ENCODE measurements at places on chromosomes 16 and 17.

DNA sequence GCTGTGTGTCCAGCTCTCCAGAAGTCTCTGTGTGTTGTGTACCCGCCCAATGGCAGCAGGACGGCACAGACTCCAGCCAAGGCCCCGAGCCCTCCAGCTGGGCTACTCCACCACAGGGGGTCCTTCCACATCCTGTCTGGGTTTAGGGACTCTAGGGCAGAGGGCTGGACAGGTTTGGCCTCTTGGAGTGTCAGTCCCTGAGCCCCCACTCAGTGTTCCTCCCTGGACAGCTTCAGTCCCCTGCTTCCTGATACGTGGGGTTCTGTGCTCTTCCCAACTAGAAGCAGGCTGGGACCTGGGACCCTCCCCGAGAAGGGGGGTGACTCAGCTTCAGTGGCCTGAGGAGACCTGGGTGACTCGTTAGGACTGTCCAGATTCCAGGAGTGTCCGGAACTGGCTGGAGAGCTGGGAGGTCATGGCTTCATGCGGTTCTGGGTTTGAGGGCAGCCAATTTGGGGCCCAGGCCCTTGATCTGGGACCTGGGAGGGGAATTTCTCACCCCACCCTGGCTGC, 4.2 kb downstream of the CDK3 start:
- no peak for DNase-seq

GRCh38 chr16:70523076-70523742, at the start of gene COG4:
COG4 (minus strand) TSS chr16:70523554; CDS start chr16:70523543, 11 bp downstream.
- DNase-seq = peak; percentile 64

DNA sequence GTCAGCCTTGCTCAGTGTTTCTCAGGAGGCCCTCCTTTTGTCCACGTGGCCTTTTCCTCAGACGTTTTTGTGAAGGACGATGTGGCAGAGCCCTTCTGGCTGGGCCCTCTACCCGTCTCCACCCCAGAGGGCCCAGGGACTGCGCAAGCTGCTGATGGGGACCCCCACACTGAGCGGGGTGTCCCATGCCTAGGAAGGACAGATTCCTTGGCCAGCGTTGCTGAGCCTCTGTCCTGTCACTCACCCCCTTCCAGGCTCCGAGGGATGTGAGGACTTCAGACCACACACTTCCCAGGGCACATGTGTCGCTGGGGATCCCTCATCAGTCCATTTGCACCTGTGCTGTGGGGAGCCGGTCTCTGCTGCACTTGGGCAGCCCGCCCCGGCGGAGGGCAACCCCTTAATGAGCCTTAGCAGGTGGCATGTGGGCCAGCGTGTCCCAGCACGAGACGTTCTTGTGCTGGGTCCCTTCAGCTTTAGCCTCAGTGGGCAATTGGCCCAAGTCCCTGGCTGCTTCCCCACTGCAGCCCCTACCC, 48.3 kb downstream of the NT5M start:
- no peak for DNase-seq

DNA sequence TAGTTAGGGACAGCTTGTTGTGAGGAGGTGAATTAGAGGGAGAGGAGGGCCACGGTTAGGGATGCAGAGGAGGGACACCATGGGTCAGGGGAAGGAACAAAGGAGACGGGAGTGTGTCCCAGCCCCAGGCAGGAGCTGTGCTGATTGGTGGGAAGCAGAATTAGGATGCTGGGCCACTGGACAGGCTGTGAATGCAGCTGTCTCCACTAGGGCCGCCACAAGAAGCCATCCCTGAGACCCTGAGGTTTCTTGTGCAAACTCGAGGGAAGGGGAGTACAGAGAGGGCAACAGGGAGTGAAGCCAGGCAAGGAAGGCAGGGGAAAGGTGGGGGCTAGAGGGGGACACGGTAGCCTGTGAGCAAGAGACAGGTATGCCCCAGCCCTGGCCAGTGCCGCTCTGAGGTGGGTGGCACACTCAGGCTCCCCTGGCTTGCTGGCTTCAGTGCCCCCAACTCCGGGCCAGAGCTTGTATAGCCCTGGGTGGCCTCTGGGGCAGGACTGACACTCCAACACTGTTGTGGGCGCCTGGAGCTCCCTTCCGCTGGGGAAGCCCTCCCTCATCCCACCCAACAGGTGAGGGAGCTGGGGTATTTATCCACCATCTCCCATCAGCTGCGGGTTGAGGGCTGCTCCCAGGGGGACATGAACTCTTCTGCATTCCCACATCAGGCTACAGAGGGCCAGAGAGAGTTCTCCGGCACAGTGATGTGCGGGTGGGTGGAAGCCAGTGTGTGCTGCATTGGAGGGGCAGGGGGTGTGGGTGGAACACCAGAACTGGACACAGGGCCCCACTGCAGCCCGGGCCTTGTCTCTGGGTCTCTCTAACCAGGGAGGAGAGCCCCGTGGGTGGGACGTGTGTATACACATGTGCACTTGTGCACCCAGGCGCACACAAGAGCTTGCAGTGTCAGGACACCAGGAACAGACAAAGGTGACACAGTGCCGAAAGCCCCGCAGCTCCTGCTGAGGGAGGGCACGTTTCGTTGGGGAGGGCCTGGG, 8.3 kb upstream of the SPPL2C start:
- no peak for DNase-seq

GRCh38 chr16:84596161-84596560, 21.7 kb downstream of the COTL1 start:
- DNase-seq = no peak

- DNase-seq = no peak
These were observed 15.9 kb upstream of the MEIOB start for GRCh38 chr16:1887711-1888354.

- no peak for DNase-seq
These were observed 1.5 kb downstream of the PITPNM3 start for GRCh38 chr17:6554871-6555330.

DNA sequence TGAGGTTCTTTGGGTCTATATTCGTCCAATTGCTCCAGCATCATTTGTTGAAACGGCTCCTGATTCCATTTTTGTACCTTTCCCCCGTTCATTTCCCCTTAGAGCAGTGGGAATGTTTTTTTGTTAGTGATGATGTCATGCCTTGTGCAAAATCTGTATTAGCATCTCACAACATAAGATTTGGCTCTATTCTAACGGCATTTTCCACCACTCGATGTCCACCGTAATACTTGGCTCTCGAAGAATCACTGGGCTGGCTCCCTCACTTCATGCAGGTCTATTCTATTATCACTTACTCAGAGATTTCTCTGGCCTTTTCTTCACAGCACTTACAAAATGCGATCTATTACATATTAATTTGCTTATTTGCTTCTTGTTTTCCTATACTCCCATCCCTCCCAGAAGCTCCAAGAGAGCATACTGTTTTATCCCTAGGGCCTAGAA, 571 bp upstream of the NME1 start:
- no peak for DNase-seq

DNA sequence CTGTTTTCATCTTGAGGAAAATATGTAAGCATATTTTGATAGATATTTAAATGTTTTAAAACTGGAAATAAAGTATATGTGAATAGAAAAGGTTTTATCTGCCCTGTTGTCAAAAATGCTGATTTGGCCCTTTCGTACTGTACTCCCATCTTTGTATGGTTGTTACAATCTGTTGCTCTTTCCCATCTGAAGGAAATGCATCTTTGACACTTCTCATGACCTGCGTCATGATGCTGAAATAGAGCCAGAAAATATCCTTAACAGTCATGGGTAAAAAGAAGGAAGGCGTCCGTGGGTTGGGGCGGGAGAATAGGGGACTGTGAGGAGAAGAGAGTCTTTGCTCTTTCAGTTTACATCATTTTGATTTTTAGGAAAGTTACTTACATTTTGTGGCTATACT, 327.7 kb downstream of the BCAS3 start:
- DNase-seq = no peak

DNA sequence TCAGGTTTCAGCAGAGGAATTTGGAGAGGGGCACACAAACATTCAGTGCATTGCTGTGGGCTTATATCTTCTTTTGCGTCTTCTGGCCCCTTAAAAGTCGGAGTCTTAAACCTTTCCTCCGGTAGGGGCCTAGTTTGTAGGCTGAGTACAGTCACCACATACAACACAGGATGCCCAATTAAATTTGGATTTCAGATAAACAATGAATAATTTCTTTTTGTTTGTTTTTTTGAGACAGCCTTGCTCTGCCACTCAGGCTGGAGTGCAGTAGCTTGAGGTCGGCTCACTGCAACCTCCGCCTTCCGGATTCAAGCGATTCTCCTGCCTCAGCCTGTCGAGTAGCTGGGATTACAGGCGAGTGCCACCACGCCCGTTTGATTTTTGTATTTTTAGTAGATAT, 26.7 kb upstream of the ADORA2B start:
- no peak for DNase-seq

- no peak for DNase-seq
These were observed 671.4 kb upstream of the SALL1 start for GRCh38 chr16:51822471-51822870.

DNA sequence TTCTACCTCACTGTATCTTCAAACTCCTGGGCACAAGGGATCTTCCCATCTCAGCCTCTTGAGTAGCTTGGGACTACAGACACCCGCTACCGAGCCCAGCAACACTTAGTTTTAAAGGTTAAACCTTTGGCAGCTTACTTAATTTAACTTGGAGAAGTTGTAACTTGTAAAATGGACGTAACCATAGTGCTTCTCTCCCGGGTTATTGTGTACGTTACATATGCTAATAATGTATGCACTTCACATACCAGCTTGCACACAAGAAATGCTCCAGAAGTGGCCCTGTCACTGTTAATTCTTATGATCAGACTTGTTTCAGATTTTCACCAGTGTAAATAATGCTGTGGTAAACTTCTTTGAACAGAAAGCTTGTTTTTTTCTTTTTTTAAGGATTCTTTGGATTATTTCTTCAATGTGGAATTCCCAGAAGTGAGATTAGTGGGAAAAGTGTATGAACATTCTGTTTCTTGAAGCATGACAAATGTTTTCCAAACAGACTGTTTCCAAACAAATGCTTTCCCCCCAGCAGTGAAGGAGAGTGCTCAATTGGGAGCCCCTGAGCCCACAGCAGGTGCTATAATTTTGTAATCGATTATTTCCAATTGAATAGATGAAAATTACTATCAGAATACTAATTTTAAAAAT, 61.5 kb downstream of the EPN2 start:
- no peak for DNase-seq

DNA sequence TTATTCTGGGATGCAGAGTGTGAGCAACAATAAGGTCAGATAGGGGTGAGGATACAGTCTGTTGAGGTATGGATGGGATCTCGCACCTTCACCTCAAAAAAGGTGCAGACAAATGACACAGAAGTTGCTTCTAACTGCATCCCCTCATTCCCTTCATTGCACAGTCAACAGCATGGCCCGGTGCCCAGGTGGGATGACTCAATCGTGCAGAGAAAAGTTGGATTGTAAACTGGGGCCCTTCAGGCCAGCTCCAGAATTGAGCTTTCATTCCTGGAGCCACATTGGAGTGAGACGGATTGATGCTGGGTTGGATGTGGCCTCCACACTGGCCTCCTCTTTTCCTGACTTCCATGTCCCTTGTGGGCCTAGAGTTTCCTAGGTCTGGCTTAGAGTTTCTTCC, 977.4 kb downstream of the KCNJ18 start:
- DNase-seq = no peak

Measured in fibroblast of skin of left biceps (primary cell).